NCI-H69 (cell line): ENCODE measurements at places on chromosomes 12 and 14.

DNA sequence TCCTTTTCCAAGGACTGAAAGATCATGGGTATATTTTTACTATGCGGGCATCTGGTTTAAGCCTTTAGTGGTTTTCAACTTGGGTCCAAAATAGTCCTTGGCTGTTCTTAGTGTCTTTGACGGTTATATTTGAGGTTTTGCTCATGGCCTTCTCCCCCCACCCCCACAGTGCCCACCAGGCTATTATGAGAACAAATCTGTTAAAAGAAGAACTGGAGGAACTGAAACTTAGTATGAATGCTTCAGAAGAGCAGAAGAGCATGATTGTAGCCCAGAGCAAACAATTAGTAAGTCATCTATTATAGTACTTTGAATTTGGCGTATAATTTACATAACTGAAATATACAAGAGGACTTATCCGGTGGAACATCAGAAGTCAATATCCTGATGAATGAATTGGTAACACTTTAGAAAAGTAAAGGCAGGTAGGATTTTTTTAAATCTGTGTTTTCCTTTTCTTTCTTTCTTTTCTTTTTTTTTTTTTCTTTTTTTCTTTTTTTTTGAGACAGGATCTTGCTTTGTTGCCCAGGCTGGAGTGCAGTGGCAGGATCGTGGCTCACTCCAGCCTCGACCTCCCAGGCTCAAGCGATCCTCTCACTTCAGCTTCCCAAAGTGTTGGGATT, 71.8 kb upstream of the BCAT1 start:
- no peak for DNase-seq

DNA sequence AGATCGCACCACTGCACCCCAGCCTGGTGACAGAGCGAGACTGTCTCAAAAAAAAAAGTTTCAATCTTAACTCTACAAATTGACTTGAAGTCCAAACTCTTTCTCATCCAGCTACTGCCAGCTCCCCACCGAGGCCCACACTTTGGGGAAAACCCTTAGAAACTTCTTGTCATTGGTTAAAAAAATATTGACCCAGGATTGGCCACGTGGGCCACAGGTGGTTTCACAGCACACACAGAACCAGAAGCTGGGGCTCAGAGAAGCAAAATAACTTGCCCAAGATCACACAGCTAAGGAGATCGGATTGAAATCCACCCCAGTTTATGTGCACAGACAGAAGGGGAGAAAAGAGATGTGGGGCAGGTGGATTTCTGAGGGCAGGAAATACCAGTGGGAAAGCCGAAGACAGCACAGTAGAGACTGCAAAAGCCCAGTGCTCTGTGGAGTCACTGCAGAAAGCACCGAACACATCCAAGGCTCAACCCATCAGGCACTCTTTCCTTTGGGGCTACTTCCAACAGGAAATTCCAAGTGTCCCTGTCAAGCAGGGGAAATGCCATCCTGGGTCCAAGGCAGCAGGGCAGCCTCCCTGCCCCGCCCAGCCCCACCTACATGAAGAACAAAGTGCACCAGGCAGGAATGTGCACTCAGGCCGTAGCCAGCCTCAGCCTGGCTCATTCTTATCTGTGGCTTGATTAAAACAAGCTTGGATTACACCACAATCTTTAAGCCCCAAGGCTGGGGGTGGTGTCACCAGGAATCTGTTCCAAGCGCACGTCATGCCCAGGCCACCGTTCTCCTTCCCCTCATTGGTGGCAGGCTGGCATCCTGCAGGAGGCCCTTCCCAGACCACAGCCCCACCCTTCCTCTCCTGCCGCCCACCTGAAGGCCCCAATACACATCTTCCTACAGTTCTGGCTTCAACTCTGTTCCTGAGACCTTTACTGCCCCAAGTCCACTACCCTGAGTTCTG, 72.5 kb downstream of the ITPK1 start:
- DNase-seq, result peak; percentile 9

DNA sequence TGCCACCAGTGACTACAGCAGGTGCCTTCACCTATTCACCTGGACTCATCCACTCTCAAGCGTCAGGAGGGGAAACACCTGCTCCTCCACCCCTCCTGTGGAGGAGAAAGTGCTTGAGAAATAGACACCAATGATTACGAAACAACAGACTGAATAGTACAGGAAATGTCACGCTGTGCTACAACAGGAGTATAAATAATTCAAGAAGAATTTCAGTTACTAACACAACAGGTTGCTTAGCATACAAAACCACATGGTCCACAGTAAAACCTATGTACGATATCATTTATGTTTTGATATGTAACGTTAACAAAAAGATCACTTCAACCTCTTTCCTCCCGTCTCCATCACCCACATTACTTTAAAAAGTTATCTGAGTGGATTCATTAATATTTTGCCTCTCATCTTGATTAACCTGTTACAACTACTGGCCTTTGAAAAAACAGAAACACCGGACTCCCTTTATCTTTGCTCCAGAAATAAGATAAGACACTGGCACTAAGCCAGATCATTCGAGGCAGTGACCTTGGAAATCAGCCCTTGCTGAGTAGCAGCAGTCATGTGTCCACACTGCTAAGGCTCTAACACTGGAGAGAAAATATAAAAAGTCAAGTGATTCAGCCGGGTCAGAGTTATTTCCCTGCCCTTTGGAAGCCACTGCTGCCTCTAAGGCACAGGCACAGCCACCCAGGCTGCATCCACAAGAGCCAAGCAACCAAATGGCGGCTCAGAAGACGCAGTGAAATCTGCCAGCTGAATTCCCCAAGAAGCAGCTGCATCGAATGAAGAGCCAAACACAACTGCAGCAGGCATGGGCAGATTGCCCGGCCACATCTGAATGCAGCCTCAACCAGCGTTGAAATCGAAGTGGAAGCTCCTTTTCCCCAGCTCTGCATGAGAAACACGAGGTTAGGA, 40.9 kb downstream of the NT5DC3 start:
- DNase-seq, result peak; percentile 97

GRCh38 chr12:56267443-56268071, 815 bp downstream of the COQ10A start:
- DNase-seq, result no peak

DNA sequence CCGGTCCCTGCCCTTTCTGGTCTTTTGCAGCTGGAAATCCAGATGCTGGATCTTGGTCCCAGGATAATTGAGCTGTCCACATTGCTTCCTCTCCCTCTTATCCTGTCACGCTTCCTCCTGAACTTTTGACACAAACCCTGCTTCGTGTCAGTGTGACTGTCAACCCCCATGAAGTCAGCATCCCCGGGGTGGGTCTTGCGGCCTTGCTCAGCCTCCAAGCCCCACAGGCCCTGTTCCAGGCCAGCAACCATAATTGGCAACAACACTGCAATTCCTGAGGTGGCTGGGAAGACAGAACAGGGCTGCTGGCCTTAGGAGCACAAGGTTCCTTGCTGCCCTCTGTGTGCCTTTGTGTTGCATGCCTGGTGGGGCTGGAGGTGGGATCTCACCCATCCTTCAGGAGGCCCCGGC, 74.9 kb downstream of the NTF3 start:
- DNase-seq, result no peak

GRCh38 chr12:65868133-65868705, 43.9 kb downstream of the HMGA2 start:
- DNase-seq, result no peak

- DNase-seq, result peak; percentile 79
Observed at GRCh38 chr14:82854901-82855300, 1321.2 kb upstream of the SEL1L start.
